Activated CD4-positive, alpha-beta T cell treated with anti-CD3 and anti-CD28 coated beads for 24 hours (primary cell): ENCODE measurements at places on chromosomes 11 and 22.

GRCh38 chr11:24934733-24935439 is 438.0 kb downstream of the LUZP2 start:
- DNase-seq: no peak

DNA sequence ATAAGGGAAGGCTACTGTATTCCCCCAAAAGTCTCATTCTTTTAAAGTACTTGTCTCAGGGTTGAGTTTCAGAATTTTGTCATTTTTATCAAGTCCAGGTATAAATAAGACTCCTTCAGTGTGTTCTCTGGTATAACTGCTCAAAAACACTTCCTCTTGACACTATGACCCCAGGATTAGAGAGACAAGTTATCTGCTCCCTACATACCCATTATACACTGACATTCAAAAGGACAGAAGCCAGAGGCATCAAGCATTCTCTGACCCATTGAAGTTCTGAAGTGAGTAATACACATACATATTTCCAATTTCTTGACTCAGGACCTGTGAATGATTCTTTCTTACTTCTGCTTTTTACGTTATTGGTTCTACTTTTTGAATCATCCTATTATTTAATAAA is 447.8 kb upstream of the CNTN5 start:
- DNase-seq: no peak

DNA sequence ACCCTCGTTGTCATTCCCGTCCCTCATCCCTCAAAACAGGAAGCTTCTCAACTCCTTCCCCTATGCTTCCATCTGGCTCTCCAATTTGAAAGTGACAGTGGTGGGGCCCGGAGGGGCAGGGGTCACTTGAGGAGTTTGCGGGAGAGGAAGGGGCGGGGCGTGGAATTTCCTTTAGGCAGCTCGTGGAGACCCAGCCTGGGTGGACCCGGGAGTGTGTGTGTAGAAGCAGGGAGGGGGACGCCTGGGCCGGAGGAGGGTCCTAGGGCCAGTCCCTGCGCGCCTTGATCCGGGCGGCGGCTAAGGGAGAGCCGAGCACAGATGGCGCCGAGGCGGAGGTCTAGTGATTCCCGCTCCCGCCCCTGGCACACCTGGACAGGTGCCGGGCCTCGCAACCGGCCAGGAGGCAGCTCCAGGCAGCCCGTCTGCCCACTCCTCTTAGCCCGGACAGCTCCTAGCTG is 7.8 kb upstream of the PAX6 start:
- DNase-seq: no peak

DNA sequence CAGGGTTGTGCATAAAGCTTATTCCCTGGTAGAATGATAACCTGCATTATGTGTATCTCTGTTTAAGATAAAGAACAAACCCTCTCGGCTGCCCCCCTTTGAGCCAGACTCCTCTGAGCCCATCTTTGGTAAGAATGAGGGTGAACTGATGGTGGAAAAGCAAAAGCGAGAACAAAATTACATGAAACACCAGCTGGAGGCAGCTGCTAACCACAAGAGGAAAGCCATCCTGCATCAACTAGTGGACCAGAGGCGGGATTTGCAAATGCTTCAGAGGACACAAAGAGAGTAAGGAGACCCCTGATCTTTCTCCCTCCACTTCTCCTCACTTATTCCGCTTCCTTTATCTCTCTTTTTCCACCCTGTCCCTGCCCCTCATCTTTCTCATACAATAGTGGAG is 40.3 kb downstream of the CCDC81 start:
- no peak for DNase-seq

DNA sequence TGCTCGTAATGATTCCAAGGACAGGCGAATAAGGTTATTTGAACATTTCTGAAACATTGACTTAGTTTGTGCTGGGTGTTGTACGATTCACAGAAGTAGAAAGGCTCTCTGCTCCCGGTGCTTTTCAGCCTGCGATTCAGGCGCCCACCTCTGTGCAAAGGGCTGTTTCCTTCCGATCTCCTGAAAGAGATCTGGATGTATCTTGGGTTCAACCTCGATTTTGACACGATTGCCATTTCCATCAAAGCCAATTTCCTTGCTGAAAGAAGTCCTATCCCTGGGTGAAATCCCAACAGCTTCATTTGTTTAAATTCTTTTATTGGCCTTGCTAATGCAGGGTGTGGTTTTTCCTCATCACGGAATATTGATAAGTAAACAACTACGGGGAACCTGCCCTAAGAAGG is 1.1 kb upstream of the ZC3H12C start:
- DNase-seq: no peak

GRCh38 chr11:7582338-7582985 is 68.7 kb downstream of the PPFIBP2 start:
- no peak for DNase-seq

DNA sequence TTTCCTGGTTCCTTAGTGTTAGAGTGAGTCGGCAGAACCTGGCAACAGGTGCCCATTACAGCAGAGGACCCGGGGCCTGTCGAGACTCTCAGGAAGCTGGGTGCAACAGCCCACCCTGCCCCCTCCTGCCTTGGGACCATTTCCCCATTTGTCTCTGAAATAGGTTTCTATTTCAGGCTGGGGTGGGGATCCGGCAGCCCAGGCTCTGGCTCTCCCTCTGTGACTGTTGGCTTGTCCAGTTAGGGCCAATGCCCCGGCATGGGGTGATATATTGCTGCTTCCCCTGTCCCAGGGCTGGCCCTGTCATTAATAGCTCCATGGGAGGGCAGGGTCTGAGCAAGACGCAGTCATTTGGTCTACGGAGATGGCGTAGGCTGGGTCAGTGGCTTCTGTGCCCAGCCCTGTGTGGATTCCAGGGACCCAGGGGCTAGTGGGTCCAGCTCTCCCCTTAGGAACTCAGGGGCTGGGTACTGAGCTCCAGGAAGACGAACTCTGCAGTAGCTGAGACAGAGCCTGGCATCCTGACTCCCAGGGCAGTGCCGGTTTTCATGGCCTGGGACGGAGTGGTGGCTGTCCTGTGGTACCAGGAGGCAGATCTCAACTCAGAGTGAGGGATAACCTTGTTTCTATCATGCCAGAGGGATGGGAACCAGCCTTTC is 2.7 kb downstream of the P2RY6 start:
- DNase-seq: no peak
